ENCODE measurements at places on chromosomes 5 and 9.

- DNase-seq = no peak
Measured at GRCh38 chr9:98809311-98810101, 2.0 kb downstream of the GALNT12 start.

DNA sequence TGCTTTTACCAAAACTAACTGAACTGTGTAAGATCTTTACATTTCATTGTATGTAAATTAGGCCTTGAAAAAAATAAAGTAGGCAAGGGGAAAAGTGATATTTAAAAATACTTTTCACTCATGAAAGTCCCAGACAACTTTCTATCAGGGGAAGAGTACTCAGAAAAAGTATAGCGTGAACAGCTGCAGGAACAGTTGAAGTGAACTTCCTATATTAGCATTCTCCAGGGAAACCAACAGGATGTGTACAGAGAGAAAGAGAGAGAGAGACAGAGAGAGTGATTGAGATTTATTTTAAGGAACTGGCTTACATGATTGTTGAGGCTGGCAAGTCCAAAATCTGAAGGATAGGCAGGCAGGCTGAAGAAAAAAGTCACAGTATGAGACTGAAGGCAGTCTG lies 42.0 kb downstream of the ERMP1 start:
- no peak for DNase-seq

GRCh38 chr5:55668356-55668755 lies 43.8 kb downstream of the SLC38A9 start:
- DNase-seq = no peak

GRCh38 chr5:175325681-175326080 lies 118.3 kb downstream of the DRD1 start:
- DNase-seq = no peak

DNA sequence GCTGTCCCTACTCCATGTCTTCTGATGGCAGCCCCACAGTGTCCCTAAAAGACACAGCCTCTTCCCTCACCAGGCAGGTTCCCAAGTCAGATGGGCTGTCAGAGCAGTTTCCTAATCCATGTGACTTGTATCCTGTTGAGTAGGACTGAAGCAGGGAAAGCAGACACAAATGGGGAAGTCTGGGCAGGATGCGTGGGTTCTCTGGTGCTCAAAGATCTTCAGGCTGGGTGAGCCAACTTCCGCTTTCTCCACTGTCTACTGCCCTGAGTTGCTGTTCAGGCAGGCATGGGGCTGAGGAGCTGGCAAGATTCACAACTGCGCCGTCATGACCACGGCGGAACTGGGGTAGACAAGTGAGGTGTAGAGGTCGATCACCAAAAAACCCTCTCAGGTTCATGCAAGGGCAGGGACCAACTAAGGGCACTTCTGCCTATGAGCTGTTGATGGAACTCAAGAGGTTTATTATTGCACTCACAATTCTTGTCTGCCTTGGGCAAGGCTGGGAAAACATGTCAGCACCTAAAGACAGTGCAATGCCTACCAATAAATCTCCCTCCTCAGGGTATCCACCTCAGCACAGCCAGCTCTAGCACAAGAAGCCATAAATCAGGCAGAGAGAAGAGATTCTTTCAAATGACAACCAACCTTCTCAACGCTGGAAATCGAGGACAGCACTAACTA lies 83.4 kb downstream of the RAPGEF1 start:
- DNase-seq = peak; percentile 48

DNA sequence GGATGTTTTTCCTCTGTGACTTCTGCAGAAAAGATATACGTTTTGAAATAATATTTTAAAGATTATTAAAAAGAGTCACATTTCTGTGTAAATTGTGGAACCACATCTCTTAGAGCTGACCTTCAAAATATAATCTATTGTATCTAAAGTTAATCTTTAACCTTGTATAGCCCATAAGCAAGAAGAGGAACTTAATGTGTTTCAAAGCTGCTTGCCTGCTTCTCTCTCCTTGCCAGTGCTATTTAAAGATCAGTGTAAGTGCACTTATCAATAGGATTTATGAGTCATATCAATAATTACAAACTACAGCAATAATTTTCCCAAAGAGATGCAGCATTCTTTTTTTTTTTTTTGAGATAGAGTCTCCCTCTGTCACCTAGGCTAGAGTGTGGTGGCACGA lies 29.4 kb upstream of the GDA start:
- DNase-seq = no peak

GRCh38 chr5:89230178-89230577 lies 347.2 kb upstream of the MEF2C start:
- DNase-seq = no peak

GRCh38 chr9:113823421-113823820 lies 52.7 kb upstream of the ZNF618 start:
- DNase-seq = no peak

GRCh38 chr5:176938472-176938871 lies 39.3 kb upstream of the HK3 start:
- no peak for DNase-seq

- no peak for DNase-seq
Measured at GRCh38 chr5:38420246-38420645, 136.2 kb downstream of the LIFR start.

DNA sequence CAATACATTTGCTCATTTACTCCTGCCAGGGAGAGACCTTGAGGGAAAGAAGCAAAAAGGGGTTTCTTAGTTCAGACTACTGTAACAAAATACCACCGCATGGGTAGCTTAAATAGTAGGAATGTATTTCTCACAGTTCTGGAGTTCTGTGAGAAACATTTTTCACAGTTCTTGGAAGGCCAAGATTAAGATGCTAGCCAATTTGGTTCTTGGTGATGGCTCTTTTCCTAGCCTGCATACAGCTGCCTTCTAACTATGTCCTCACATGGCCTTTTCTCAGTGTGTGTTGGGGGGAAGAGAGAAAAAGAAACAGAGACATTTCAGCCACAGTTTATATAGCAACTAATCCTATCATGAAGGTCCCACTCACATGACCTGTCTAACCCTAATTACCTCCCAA lies 1644.7 kb upstream of the C9orf72 start:
- DNase-seq = no peak

- no peak for DNase-seq
Measured at GRCh38 chr9:100488177-100488576, 15.2 kb downstream of the TMEFF1 start.

DNA sequence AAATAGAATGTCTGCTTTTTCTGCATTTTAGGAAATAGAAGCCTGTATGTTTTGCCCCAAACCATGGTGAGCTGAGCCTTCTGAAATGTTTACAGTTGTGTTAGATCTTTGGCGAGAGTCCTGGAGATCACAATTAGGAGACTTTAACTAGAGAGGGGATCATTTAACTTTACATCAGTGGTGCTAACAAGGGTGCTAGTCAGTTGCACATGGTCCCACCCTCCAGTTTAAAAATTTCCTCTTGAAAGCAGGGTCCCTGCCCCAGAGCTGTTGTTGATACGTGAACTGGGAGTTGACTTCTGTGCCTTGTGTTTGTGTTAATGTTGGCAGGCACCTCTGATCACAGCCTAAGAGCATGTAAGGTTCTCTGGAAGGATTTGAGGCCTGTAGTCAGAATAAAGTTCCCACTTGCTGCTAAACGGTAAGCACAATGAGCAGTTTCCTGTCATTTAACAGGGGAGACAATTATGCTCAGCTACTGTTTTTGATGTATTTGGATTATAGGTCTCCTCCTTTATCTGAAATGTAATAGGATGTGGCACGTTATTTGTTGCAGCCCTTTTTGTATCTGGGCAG lies 43.7 kb downstream of the RASGRF2 start:
- DNase-seq = no peak

All from GM13977 (cell line).